ENCODE measurements at places on chromosomes 6 and 20. TPM values are rescaled to one million over a fixed set of nuclear protein-coding genes. Genes with fewer than 3 reads are reported as not detected.

GGTLC1 gene
- total RNA-seq: not detected

CRIP3 gene
- not detected for total RNA-seq

AHCY gene
- 70.3 TPM for total RNA-seq

C6orf118 gene
- not detected for total RNA-seq
